Activated CD8-positive, alpha-beta memory T cell treated with anti-CD3 and anti-CD28 coated beads for 48 hours (primary cell): ENCODE measurements at places on chromosomes 5 and 9.

- DNase-seq: no peak
These were observed 38.5 kb downstream of the FBXL7 start for GRCh38 chr5:15538516-15538915.

DNA sequence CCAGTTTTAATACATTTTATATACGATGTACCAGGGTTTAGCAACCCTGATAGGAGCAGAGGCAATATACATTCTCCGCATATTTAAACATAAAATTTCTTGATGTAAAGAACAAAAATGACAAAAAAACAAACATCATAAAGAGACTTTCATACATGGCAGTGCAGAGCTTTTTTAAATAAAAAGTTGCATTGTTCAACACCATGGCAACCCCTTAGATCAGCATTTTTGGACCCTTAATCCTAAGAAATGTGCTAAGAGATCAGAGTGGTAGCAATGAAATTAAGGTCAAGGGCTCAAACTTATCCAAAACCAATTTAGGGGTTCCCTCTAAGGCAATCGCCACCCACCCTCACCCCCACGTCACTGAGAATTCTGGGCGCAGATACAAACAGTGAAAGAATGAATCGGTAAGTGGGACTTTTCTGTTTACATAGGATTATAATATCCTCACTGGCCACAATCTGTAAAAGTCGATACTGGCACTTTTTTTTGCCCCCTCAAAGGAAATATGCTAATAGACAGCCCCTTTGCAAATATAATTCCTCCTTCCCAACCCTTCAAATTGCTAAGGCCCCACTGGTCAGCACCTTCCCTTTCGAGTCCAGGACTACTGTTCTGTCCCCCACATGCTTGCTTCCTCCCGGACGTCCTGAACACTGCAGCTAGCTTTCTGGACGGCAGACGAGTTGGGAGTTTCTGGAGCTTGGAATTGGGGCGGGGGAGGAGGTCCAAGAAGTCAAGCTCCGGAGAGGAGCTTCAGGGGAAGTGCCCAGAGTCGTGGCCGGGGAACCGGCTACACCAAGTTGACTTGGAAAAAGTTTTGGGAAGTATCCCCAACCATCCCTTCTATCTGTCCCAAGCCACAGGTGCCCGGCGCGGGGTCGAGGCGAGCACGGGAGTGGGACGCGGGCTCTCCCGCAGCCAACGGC, 2.2 kb downstream of the GAS1 start:
- DNase-seq: no peak

DNA sequence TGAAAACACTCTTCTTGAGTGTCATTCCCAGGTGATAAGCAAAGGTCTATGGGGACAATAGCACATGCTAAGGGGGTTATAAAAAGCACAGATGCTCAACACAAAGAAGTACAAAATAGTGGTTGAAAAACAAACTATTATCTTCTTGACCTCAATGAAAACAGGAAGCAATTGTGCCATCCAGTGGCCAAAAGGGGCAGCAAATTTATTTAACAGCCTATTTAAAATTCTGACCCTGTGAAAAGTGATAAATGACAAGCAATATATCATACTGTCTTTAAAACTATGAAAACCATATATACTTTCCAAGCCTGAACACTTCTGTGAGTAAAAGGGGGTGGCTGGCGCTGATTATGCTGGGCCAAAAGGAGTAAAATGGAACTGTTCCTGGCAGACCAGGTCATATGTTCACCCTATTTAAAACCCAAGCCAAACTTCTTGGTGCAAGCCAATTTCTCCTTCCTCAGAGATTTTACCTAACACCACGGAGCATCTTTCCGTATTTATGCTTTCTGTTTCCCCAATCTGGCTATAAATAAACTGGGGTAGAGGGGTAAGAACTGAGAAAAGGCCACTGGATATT, 29.7 kb downstream of the TEX10 start:
- no peak for DNase-seq

GRCh38 chr9:115378758-115379157, 260.8 kb upstream of the TNC start:
- DNase-seq: no peak

DNA sequence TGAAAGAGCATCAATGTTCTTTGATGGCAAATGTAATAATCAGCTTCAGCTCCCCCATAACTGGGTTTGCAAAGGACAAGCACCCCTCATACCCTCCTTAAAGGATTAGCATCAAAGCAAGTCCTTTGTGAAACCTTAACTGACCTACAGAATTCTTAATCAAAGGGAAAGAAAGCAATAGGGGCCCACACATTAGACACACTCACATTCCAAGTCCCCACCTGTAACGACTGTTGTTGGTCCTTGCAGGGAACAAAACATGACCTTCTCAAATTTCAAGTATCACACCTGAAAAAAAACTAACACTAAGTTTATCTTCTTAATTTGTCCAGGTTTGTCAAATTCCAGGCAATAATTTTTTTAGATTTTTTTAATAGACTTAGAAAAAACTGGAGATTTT, 32.6 kb downstream of the TTC39B start:
- no peak for DNase-seq

DNA sequence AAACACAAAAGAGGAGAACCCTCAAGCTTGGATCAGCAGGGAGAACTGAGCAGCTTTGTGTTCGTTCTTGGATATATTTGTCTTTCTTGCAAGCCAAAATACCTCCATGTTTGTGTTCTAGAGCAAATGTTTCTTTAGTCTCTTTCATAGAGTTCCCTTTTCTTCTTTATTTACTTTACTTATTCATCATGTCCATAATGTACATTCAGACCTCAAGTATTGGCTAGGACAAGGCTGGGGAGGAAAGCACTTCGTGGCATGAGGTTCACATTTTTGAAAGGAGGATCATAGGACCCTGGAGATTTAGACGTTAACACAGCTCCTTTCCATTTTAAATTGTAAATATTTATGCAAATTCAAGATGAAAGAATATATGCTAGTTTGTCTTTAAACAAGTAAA, 590.2 kb upstream of the MEF2C start:
- DNase-seq: no peak

DNA sequence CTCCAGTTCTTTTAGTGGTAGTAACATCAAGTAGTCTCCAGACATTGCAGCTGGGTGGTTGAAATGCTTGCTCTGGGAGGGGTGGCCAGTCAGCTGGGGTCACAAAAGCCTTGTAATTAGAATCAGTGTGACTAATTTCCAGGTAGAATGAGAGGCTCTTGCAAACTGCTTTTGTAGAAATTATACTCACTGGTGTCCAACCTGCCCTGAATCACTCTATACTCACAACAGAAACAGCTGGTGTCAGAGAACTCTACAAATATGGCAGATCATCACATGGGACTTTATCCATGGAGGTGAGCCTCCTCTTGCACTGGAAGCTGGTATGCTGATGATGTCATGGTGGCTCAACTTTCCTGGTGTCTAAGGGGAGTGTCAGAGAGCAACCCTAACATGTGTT, 71.3 kb downstream of the SH3TC2 start:
- no peak for DNase-seq

DNA sequence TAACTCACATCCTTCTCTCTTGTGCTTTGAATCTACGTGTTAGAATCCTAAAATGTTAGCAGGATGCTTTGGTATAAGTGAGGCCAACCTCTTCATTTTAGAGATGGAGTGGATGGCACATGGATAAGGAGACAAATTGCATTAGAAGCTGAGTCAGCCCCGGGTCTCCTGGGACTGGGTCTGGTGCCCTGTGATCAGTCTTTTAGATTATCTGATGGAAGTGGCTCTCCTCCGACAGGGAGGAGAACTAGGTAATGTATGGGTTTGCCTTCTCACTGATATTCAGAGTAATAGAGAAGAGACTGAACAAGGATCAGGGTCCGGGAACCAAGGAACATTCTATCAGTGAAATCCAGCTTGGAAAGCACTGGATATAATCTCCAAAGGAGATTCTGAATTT, 74.9 kb upstream of the TNFSF8 start:
- no peak for DNase-seq

DNA sequence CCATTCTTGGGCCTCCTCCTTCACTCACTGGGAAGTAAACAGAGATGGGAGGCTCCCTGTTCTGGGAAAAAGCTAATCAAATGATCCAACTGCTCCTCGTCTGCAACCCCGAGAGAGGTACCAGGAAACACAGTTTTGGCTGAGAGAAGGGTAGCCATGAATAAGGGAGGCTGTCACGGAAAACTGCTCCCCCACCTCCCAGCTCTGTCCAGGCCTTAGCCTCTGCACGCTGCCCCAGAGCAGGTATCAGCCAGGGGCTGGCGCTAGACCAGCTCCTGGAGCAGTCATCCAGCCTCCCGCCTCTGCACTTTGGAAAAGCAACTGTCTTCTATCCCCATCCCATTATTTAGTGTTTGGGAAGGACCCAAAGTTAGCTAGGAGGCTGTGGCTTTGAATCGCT, 266.1 kb downstream of the NDUFS4 start:
- DNase-seq: no peak

DNA sequence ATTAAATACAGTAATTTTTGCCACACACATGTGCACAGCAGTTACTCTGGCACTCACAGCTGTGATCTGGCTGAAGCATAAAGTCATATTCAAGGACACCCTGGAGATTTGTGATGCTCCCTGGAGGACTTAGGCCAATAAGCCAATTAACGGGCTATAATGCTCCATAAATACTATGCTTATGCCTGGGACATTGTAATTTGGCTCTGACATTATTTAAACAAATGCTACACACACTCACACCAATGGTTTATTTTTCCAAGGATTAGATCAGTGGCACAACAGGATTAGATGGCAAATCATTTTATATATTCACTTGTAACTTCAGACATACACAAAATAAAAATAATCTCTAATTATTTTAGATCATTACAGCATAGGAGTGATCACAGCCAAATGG, 111.2 kb downstream of the LMNB1 start:
- no peak for DNase-seq

DNA sequence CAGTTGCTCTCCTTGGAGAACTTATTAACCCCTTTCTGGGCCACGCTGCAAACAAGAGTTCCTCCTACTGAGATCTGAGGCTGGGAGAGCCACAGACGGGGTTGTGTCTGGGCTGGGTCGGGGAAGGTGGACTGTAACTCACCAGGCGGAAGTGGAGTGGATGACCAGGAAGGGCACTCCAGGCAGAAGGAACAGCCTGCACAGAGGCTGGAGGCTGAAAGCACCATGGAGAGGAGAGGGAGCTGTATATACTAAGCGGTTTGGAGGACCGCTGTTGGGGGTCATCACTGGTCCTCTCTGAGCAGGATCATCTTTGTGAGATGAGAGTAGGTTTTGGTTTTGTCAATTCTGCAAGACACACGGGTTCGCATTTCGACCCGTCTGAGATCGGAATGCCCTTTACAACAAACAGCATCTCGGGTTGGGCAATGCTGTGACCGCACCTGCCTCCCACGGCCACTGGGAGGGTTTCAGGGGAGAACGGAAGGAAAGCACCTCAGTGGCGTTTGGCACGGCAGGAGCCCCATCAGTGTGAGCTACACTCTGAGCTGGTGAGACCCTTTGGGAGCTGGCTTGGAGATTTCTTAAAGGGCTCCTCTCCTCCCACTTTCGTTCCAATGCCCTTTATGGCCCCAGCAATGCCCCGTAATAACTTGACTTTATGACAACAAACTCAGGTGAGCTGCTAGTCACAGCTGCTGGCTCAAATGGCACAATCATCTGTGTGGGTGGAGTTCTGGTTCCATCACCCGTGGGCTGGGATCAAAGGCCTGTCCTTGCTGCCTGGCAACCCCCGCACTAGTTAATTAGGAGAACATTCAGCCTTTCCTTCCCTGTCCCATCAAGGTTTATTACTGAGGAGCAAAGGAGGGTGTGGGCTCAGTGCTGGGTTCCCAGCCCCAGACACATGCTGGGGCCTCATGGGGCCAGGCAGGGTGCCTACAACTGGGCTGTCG, 18.7 kb upstream of the NEURL1B start:
- no peak for DNase-seq

- no peak for DNase-seq
These were observed 144.3 kb downstream of the MACIR start for GRCh38 chr5:103402851-103403250.

- no peak for DNase-seq
These were observed 124.1 kb downstream of the JAKMIP2 start for GRCh38 chr5:147658293-147658932.

DNA sequence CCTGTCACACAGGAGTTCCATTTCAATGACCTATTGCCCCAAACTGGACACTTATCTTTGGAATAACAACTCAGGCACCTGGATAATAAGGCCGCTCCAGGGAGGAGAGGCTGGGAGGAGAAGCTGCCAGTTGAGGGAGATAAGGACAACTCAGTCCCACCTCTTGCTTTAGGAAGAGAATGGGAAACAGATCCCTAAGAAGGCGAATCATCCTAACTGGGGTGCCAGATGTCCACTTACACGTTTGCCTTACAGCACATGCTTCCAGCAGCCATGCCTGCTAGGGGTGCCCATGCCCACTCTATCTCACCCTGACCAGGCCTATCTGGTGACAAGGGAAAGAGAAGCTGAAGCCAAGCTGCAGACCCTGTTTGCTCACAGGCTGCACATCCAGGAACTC, 6.5 kb downstream of the HK3 start:
- no peak for DNase-seq

- no peak for DNase-seq
These were observed 134.5 kb upstream of the SEMA6A start for GRCh38 chr5:116709082-116709481.

GRCh38 chr9:89361816-89362646, 43.7 kb downstream of the SECISBP2 start:
- no peak for DNase-seq

DNA sequence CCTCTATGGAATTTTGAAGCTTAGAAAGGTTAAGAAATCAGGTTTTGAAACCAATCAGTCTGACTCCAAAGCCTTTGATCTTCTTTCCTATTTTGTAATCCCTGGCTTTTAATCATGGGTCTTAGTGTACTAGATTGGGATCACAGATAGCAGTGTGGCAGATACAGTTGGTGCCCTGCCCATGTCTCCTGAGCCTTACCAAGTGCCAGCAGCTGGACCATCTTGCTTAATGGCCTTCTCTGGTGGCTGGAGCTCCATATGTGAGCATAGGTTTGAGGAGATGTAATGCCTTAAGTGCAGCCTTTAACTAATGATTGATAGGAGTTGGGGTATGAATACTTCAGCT, 16.7 kb upstream of the RIC1 start:
- DNase-seq: no peak

DNA sequence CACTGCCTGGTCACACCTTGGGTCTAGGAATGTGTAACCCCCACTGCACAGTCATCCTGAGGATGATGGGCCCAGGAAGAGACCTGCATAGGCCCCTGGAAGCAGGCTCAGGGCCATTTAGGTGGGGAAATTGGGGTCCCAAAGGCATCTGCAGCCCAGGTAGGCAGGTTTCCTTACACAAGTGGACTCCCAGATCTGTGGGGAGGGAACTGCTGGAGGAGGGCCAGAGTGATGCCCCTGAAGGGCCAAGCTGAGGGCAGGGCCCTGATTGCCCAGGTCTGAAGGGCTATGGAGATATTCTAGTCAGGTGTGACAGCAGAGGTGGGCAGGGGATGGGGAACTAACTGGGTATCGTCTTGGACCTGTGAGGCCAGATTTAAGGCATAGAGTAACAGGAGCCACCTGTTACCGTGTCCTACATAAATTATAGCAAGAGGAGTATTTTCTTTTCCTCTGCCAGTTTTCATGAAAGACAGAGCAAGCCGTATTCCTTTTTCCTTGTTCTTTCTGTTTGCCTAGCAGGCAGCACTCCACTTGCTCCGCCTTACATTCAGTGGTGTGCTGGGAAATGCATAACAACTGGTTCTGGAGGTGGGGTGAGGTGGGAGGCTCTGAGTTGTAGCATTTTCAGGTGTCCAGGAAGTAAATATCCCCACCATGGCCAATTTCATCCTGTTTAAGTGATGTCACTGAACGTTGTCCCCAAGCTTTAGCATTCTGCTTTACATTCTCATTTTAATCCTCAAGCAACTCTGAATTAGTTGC, 41.3 kb downstream of the PPARGC1B start:
- DNase-seq: no peak

GRCh38 chr5:102663749-102664530, 91.2 kb upstream of the PAM start:
- no peak for DNase-seq
